Right lung (tissue), 10 donors: ENCODE measurements at places on chromosomes 3 and 15. TPM values are rescaled to one million over a fixed set of nuclear protein-coding genes. Genes with fewer than 3 reads are reported as not detected.

Gene PTPN23
- polyA plus RNA-seq, result 23.4 TPM

Gene GCNT3
- 0.94 TPM for polyA plus RNA-seq

Gene GUCA1C
- polyA plus RNA-seq, result not detected

Gene SEMA5B
- 6.4 TPM for polyA plus RNA-seq

Gene IL17RD
- 10.9 TPM for polyA plus RNA-seq

Gene ARL13B
- polyA plus RNA-seq, result 18.3 TPM

Gene NECTIN3
- polyA plus RNA-seq, result 75.7 TPM

Gene CTXN2
- not detected for polyA plus RNA-seq
